CD4-positive, alpha-beta T cell treated with Interleukin-21 for 1 hour (primary cell): ENCODE measurements at places on chromosomes 6 and 20.

DNA sequence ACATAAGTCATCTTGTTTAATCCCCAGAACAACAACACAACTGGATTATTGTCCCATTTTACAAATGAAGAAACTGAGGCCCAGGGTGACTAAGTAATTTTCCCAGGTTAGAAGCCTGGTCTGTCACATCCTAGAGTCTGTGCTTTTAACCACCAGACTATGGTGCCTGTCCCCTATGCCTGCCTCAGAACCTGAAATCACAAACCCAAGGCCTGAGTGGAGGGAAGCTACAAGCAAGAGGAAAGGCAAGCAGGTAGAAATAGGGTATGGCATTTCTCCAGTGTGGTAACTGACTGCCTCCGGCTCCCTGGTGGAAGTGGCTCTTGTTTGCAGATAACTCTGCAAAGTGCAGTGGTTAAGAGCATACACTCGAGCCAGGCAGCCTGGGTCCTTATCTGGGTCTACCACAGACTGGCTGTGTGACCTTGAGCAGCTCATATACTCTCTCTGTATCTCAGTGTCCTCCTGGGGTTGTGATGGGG, 2.5 kb downstream of the TMEM63B start:
- no peak for DNase-seq

DNA sequence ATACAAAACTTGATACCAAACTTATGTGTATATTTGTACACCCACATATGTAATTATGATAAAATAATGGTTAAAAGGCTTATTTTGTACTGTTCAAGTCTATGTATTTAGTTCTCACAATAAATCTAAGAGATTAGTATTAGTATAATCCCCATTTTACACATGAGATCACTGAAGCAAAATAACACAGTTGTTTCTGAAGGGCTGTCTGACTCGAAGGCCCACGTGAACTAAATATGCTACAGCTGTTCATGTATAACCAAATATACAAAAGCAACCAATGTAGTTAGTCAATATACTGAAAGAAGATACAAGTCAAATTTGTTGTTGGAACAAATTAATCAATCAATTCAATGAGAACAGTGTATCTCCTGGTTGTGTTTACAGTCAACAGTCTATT, 959.2 kb downstream of the EPHA7 start:
- no peak for DNase-seq

GRCh38 chr6:110528101-110528929, 51.9 kb upstream of the SLC22A16 start:
- peak; percentile 71 for DNase-seq

GRCh38 chr6:89111933-89112332, 5.9 kb downstream of the SRSF12 start:
- DNase-seq = no peak

DNA sequence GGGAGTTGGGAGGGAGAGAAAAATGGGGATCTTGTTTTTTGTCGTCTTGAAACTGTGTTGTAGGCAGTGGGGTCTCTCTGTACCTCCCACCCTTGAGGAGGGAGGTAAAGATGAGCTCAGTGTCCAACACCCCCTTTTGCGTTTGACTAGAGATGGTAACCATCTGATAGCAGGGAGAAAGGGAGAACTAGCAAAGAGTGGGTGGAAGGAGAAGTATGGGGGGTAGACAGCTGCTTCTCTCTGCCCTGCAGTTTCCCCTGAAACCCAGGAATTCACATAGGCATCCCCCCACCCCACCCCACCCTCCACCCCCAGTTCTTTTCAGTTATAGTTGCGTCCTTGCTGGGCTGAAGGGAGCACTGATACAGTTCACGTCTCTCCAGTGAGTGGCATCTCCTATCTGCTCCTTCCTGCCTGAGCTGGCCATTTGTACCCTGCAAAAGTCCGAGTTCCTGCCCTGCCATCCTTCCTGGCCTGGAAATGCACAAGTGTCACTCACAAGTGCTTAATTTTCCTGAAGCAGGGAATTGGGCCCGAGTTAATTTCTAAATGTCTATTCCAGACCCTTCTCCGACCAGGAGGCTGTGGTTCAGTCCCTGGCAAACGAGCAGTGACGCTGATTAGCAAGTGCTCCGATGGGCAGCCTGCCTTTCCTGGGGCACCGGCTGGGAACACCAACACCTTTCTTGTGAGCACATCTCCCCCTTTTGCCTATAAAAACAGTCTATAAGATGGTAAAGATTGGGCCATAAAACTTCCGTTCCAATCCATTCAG, 1.5 kb downstream of the SIRPA start:
- no peak for DNase-seq

GRCh38 chr6:144606083-144606482, 320.9 kb downstream of the UTRN start:
- no peak for DNase-seq

GRCh38 chr6:9095137-9095536, 659.8 kb upstream of the SLC35B3 start:
- DNase-seq = no peak

DNA sequence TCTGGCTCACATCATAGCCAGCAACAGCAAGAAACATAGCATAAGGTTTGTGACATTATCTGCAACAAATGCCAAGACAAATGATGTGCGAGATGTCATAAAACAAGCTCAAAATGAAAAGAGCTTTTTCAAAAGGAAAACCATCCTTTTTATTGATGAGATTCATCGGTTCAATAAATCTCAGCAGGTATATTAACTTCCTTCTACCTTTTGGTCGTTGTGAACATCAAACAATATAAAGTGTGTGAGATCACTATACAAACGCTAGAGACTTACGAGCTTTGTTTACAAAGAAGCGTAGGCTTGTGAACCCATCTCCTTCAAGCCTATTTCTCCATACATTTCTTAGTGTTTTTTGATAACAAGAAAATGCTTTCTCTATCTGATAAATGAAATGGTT, 3.5 kb downstream of the WRNIP1 start:
- DNase-seq = no peak

DNA sequence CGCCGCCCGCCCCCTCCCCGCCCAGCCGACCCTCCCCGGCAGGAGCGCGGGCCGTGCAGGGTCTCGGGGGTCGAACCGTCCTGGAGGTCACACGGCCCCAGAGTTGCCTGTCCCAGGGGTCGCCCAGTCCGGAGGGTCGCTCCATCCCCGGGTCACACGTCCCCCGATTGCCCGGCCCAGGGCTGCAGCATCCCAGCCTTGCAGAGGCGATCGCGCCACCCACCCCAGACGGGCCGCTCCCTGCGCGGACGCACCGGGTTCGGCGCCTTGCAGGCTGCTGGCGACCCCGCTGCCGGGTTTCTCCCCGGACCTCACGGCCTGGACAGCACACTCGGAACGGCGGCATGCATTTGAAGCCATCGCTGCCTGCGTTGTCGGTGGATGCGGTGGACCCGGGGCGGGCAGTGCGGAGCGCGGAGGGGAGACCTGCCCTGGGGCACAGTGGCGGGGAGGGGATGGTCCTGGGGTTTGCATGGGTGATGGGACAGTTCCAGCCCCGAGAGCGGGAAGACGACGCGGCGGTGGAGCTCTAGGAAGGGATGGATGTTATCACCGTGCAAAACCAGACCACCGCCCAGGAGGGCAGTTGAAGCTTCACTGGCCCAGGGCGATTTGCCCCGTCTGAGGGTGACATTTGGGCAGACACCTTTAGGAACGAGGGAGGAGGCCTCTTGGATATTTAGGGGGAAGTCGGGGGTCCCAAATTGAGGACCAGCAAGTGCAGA, 22.7 kb upstream of the FRMD1 start:
- no peak for DNase-seq

DNA sequence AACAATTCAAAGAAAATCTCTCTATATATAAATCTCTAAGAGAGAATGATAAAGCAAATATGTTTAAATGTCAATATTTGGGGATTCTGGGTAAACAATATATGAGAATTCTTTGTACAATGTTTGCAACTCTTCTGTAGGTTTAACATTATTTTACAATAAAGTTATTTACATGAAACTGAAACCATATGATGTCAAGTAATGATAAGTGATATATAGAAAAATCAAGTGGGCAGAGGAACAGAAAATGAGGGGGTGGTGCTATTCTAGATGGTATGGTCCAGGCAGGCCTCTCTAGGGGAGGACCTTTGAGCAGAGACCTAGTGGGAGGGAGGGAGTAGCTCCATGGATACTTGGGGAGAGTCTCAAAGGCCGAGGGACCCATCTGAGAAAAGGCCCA, 16.4 kb upstream of the SCRT2 start:
- DNase-seq = no peak

DNA sequence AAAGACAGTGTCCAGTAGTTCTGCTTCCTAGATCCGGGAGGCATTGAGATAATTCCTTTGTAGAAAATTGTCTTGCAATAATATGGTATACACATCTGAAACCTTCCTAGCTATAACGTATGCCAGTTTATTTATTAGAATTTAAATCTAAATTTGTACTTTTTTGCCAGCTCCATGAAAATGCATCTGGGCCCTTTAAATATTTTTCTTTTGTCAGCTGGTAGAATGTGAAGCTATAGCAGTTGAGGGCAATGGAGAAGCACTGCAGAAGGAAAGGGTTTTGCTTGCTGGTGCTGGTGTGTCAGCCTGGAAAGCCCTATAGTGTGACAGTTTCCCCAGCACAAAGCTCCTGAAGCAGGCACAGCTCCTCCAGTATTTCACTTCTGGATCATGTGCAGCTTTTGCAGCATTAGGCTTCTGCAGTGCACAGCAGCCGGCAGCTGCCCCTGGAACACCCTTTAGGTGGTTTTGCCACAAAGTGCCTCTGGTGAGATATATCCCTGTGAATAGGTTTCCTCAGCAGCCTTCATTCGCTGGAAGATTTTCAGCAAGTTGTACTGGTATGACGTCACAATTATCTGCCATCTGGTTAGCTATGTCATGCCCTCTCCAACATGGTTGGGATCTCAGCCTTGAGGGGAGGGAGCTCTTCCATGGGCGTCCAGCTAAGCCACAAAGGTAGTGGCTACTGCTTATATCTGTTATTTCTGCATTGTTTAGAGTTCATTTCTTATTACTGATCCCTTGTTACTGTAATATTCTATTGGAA, 40.0 kb upstream of the L3MBTL3 start:
- no peak for DNase-seq

DNA sequence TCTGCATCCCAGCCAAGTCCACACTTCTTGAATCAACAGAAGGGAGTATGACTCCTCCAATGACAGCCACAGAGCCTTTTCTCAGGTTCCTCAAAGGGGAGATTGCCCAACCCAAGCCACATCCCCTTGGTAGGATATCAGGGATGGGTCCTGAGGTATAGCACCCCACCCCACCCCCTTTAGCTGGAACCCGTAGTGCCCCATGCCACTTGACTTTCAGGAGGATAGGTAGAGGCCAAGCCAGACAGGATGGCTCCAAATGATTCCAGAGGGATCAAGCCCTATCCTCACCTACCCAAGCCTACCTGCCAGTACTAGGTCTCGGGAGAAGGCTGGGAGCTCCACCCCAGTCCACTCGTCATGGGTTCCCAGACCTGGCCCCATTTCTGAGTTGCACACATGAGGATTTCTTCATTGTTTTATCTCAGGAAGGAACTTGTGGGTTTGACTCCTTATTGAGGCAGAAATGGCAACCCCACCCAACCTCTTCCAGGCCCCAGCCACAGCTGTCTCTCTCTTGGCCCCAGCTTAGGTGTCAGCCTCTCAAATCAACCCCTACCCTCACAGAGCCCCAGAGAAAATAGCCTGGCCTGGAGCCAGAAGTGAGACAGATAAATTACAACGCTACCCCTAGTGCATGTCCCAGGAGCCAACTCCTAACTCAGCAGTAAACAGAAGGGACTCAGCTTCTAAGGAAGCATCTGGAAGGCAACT, 3.6 kb downstream of the CCND3 start:
- peak; percentile 69 for DNase-seq

DNA sequence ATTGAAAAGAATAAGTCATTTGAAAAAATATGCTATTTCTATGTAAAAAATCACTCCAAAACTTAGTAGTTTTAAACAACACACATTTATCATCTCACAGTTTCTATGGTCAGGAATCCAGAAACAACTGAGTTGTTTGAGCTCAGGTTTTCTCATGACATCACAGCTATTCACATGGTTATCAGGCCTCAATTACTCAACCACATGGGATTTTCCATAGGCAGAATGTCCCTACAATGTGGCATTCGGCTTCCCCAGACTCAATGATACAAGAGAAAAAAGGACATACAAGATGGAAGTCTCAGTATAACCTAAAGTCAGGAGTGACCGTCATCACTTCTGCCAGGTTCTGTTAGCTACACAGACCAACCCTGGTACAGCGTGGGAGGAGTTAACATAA, 3.4 kb upstream of the SLC35D3 start:
- no peak for DNase-seq

- DNase-seq = no peak
Observed at GRCh38 chr6:111088668-111089003, 1.3 kb downstream of the SLC16A10 start.

DNA sequence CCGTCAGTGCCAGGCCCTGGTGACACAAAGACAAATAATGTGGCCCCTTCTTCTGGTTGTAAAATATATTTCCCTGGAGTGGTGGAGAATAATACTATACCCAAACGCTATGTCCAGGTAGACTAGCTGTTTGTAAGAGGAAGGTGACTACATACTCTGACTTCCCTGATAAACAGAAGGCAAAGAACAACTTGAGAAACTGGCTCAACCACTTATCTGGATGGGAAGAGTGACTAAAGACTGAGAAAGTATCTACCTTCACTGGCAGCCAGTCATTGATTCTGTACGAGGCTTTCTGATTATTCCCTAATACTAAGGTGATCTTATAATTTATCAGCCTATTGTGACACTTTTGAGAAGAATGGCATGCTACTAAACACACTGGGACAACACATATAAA, 569.7 kb downstream of the EPHA7 start:
- DNase-seq = no peak

DNA sequence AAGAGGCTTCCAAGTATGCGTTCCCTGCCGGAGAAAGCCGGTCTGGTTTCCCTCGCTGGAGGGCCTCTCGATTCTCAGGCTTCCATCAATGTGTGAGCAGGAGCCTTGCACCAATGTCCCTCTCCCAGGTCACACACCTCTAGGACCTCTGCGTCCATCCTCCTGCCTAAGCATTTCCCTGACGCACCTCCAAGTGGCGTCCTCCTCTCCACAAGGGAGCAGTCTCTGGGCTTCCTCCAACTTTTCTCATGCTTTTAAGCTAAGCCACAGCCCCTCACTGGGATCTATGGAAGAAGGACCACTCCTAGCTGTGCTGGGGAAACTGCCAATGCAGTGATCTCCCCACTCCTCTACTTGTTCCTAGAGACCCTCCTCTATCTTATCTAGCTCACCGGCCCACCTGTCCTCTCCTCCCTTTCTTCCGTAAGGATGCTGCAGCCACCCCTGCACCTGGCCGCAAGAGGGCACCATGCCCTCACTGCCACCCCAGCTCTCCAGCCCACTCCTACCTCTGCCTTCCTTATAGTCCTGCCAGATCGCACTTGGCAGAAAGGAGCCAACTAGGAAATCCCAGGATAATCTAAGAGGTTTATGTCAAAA, 258.7 kb downstream of the LRFN2 start:
- peak; percentile 34 for DNase-seq
